ENCODE measurements at places on chromosomes 5 and 9.

- DNase-seq = no peak
Measured at GRCh38 chr5:33934176-33934575, 2.0 kb upstream of the RXFP3 start.

- DNase-seq = no peak
Measured at GRCh38 chr5:154002511-154003020, 36.1 kb downstream of the FAM114A2 start.

GRCh38 chr5:38384396-38384795, 126.0 kb downstream of the EGFLAM start:
- no peak for DNase-seq

- DNase-seq = no peak
Measured at GRCh38 chr5:157496864-157497263, 36.9 kb downstream of the NIPAL4 start.

- no peak for DNase-seq
Measured at GRCh38 chr5:8520917-8521316, 652.0 kb downstream of the MTRR start.
